ENCODE measurements at places on chromosomes 13 and 19. TPM values are rescaled to one million over a fixed set of nuclear protein-coding genes. Genes with fewer than 3 reads are reported as not detected.

B3GNT8 gene
- 2.2 TPM for total RNA-seq

DNA sequence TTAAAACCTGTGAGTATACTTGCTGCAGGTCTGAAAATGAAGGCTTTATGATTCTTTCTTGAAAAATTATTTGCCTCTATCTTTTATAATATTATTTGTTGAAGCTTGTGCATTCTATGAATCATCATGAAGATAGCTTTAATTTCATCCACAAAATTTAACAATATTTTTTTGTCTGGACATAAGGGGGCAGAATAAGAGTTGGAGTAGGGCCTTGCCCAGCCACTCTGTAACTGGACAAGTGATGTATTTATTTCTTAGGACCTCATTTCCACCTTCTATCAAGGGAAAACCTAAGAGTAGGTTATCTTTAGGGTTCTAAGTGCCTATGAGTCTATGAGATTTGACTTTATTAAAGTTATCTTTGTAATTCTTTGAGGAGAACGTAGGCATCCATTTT, 49.9 kb downstream of the N4BP2L1 start:
- no peak for DNase-seq

GRCh38 chr13:91359111-91359510, 11.6 kb downstream of the MIR17HG start:
- DNase-seq: no peak

GRCh38 chr19:11324079-11324661, 15.3 kb downstream of the RAB3D start:
- peak; percentile 52 for DNase-seq

DNA sequence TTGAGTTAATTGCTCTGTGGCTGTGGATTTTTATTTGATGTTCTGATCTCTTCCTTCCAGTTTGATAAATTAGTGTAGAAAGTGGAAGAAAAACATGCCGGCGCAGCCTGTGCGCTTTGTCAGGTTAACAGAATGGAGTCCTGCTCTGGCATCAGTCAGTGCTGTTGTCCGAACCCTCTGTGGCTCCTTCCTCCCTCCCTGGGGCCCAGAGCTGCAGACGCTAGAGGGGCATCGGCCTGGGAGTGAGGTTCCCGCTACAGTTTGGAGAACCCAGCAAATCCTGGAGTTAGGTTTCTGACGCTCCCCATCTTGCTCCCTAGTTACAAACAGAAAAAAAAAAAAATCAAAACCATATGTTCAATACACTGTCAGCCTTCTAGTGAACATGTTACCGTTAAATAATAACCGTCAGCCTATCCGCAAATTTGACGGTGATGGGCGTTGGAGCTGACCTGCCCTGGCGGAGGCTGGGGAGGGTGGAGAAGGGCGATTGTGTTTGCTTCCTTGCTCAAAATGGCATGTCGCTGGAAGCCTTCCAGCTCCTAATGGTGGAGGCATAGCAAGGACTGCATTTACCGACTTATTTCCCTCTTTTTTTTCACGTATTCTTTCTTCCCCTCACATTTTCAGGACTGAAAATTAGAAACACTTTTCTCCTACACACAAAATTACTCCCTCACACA, 13.6 kb downstream of the MBNL2 start:
- no peak for DNase-seq

GRCh38 chr13:47650209-47650608, 350.9 kb downstream of the SUCLA2 start:
- DNase-seq: no peak
